ENCODE measurements at places on chromosomes 3 and 15.

- DNase-seq: peak; percentile 73
Measured at GRCh38 chr15:52100807-52101442, 11.7 kb downstream of the BCL2L10 start.

- DNase-seq: peak; percentile 21
Measured at GRCh38 chr3:116863822-116864589, 154.4 kb downstream of the TUSC7 start.

DNA sequence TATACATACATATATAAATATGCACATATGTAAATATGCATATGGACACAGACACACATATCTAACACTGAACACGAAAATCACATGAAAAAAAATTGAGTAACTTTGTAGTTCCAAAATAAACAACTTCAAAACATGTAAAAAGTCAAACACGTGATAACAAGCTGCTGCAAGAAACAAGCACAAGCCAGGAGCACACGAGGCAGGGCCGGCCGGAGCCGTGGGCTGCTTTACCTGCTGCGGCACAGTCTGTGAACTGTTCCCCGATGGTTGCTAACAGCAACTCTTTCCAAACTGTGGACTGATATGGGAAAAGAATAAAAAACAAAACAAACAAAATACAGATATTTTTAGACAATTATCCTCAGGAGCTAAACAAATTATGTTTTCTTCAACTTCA, 31.6 kb downstream of the EIF4E3 start:
- peak; percentile 59 for DNase-seq

DNA sequence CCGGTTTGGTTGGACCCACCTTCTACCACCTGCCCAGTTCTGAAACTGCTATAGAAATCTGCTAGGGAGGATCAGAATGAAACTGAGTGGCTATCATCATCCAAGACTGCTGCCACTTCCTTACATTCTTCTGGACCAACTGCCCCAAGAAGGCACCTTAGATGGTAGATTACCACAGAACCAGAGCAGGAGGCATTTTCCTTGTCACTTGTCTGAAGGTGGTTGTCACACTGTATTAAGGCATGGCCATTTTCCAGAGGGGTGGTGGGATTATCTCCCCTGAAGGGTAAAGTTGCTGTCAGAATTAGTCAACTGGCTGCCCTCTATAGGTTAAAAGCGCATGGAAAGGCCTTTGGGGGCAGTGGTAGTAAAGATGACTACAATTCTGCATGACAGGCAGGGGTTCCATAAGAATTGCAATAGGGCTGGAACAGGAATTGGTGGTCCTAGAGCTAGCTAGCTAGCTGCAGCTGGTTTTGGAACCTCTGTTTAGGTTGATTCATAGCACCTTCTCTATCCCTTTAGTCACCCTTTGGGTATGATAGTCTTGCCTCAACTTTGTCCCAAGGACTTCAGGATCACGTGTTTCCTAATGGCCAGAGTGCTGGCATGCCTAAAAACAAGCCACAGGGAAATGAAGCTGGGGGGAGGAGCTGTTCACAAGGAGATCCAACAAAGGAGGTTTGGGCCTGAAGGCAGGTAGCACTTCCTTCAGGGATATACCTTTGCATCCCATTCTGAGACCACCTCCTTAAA, 4.8 kb upstream of the CSPG5 start:
- no peak for DNase-seq

DNA sequence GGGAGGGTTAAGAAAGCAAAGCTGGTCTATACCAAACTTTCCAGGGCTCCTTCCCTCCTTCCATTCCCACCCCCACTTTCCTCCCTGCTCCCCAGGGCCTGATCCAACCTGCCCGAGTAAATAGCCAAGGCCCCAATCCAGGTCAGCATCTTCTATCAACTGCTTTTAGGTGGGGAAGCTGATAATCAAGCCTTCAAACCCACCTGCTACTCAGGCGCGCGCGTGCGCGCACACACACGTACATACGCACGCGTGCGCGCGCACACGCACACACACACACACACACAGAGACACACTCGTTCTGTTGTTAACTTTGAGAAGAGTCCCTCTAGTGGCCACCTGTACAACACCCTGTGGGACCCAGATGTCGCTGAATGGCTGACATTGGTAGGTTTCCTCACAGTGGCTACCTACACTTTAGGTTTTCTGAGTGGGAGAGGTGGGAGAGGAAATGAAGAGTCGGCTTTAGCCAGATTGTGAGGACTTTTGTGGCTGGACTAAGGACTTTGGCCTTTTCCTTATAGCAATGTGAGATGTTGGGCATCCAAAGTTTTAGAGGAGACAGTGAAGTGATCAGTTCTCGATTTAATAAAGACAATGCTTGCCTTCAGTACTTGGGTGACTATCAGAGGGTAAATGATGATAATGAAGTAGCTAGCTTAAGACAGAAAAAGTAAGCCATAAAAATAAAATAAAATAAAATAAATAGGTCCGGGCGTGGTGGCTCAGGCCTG, 179.9 kb upstream of the C2CD4B start:
- DNase-seq: peak; percentile 88

DNA sequence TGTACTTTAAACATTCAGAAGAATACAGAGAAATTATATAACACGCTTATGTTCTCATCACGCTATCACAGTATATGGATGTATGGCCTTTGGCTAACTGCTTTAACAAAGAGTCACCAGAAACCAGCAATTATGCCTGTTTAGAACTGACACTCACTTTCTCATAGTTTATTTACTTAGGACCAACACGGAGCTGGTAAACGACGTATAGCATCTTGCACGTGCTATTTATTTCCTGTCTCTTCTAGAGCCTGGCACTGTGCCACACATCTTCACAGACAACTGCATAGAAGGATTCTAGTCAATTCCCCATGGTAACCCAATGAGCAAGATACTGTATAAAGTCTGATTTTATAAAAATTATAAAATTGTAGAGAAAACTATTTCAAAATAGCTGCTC, 43.6 kb downstream of the TBC1D2B start:
- DNase-seq: peak; percentile 41

DNA sequence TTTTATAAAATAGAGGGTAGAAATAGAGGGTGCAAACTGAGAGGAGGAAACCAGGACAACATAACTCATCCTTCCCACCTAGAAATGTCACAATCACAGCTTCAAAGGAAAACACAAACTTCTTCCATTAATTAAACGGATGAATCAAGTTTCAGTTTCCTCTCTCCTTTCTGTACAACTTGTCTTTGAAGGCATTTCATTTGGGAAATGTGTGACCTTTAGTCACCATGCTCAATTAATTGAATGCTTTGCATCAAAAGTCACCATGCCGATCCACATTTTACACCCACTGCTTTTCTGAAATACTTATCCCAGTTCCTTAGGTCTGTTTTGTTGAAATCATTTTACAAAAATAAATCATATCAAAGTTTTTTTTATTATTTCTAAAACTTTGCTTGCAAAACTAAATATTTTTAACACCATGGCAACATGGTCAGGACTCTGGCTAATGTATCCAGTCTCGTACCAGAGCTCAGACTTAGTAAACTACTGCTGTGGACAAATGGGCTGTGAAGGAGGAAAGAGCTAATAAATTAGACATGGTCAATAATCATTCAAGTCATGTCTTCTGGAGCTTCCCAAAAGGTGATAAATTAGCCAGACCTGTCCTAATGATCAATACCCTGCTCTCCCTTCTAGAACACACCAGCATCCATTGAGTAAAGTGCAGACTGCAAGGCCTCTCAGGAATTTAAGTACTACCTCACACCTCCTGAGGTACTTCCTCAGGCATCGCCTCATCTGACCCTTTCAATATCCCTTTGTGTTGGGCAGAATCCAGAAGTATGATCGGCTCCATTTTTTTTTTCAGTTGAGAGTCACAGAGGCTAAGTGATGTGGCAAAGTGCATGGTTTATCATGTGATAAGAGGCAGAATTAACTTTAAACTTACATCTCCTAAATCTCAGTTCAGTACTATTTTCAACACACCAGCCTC, 161.3 kb downstream of the GREM1 start:
- no peak for DNase-seq

- DNase-seq: no peak
Measured at GRCh38 chr3:94156626-94157025, 93.8 kb downstream of the NSUN3 start.

- no peak for DNase-seq
Measured at GRCh38 chr15:76449455-76449854, 112.9 kb downstream of the ISL2 start.

DNA sequence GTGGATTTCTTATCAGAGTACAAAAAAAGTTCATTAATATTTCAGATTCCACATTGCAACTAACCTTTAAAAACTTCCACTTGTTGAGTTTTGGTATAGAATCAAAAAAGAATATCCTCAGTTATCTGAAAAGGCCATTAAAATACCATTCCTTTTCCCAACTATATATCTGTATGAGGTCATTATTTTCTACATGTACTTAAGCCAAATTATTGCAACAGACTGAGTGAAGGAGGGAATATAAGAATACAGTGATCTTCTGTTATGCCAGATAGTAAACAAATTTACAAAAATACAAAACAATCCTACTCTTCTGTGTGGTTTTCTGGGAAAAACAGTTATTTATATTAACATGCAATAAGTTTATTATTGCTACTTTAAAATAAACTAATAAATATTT, 5.7 kb upstream of the GANC start:
- no peak for DNase-seq

DNA sequence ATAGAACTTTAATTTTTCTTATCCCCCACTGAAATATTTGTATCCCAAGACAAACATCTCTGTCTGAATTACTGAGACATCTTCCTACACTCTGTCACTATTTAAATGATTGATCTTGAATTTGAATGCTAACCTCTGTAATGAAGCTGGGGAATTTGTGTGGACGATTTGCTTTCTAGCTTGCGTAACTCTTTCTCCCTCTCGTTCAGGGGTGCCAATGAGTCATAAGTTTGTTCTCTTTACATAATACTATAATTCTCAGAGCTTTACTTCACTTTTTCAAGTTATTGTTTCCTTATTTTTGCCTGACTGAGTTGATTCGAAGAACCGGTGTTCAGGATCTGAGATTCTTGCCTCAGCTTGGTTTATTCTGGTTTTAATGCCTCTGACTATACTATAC, 783.3 kb upstream of the CADM2 start:
- DNase-seq: no peak

- no peak for DNase-seq
Measured at GRCh38 chr3:195609229-195609628, 25.5 kb upstream of the APOD start.

DNA sequence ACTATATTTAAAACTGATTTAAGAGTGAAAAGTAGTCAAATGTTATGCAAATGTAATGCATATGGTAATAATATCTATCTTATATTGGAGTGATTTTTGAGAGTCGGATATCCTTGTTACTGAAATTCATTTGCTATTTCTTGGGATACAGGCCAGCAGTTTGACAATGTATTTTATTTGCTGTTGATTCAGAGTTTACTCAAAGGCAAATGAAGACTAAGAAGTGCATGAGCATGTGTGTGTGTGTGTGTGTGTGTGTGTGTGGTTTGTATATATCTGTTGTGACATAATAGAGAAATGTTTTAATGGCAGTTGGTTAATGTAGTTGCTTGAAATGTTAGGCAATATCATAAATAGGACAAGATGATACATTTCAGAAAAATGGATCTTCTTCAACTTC, 39.0 kb downstream of the UNC13C start:
- DNase-seq: no peak

DNA sequence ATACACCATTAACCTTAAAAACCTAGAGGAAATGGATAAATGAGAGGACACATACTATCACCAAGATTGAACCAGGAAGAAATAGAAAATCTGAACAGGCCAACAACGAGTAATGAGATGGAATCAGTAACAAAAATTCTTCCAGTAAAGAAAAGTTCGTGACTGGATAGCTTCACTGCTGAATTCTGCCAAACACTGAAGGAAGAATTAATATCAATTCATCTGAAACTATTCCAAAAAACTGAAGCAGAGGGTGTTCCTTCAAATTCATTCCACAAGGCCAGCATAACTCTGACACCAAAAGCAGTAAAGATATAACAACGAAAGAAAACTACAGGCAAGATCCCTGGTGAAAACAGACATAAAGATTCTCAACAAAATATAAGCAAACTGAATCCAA, 195.8 kb upstream of the GPR149 start:
- DNase-seq: no peak

GRCh38 chr15:94196531-94196930, 34.8 kb upstream of the MCTP2 start:
- DNase-seq: no peak
